ENCODE measurements at places on chromosomes 3 and 15.

DNA sequence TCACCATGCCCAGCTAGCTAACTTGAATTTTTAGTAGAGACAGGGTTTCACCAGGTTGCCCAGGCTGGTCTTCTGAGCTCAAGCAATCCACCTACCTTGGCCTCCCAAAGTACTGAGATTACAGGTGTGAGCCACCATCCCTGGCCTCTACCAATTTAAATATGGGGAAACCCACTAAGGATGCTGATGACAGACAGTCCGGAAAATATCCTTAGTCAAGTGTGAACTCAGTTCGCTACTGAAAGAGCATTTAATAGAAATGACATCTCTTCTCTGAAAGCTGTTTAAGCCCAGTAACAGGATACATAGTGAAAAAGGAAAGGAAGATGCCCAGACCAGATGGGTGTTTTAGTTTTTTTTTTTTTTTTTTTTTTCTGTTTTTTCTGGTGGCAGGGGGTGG is 7.7 kb upstream of the GRAMD2A start:
- DNase-seq, result peak; percentile 6

DNA sequence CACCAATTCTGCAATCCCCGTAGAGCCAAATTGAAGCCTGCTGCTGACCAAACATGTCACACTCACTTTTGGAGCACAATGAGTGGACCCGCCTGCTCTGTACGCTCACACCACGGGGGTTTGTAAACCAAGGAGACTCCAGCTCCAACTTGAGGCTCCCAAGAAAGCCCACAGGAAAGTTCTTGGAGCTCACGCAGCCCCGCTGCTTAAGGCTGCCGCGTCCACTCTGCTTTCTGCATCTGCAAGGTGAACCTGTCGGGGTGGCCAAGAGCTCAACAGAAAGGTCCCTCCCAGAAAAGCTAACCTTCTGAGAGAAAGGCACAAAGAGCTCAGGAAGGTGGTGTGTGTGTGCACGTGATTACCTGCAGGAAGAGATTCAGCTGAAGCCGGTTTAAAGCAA is 94.9 kb downstream of the PCSK6 start:
- DNase-seq, result no peak

GRCh38 chr3:133103706-133104105 is 65.5 kb downstream of the TMEM108 start:
- DNase-seq, result no peak

GRCh38 chr3:50345586-50346234 is at the start of gene ZMYND10:
Gene ZMYND10 (minus strand): TSS chr3:50345732. CDS start chr3:50345579, 153 bp downstream.
- no peak for DNase-seq

GRCh38 chr15:73296609-73297353 is 72.0 kb downstream of the HCN4 start:
- DNase-seq, result no peak

GRCh38 chr3:53114412-53115074 is 15.7 kb downstream of the RFT1 start:
- peak; percentile 22 for DNase-seq

DNA sequence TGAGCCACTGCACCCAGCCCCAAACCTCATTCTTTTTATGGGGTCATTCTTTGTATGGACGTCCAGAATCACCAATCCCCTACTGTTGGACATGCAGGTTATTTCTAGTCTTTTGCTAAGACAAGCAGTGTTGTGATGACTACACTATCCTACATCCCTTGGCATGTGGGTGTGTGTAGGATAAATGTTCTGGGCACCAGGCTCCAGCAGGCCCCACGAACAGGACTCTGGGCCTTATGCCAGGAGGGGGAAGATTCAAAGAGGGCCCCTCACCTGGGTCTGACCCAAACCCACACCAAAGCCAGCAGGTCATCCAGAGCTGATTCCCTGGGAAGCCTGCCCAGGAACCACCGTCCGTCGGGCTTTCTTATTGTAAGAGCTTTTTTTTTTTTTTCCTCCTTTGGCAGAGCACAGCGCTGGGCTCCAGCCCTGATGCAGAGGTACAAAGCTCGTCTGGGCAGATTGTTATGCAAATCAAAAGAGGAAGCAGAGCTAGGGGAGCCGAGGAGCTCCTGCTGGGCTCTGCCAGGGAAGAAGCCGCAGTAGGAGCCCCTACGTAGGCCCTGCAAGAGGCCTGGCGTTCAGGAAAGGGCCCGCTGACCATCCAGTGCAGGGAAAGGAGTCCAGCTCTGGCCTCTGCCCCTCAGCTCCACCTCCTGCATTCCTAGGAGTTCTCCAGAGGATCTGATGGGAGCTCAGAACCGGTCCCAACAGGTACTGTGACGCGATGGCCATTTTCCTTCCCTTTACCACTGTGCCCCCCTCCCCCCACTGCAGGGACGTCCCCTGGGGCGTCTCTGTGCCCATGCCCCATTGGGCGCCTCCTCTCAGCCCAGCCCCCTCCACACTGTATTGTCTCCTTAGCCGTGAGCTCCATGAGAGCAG is 29.0 kb upstream of the FURIN start:
- DNase-seq, result no peak

DNA sequence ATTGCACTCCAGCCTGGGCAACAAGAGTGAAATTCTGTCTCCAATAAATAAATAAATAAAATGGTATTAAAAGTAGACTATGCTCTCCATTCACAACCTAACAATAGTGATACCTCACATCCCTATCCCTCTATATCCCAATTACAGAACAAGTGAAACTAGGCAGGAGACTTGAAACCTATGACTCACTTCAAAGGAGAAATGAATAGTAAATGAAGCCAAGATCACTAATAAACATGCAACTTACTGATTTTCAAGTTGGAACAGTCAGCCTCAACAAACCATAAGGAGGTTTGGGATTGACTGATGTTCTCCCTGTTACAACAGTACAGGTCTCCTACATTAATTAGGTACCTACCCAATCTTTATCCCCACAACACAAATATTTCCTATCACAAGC is 103.4 kb downstream of the GSK3B start:
- no peak for DNase-seq

DNA sequence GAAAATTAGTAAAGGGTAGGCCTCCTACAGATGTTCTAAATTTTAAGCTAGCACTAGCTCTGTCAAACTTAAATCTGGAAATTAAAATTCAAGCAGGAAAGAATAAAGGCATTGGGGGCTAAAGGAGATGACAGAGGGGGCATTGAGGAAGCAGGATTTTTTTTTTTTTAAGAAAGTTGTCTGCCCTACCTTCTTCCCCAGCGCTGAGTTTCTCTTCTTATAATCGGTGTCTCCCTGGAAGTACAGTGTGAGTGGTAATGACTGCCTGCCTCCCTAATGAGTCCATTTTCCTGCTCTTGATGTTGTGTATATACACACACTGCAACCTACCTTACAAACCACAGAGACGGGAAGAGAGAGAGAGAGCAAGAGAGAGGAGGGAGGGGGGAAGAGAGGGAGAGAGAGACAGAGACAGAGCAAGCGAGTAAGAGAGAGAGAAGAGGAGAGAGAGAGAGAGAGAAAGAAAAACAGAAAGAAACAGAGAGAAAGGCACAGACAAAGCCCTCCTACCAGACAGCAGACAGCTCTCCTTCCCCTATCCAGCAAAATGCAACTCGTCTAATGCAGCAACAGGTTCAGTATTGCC is 47.0 kb downstream of the ZBTB20 start:
- DNase-seq, result no peak

- no peak for DNase-seq
Observed at GRCh38 chr15:51060030-51060673, 34.6 kb downstream of the TNFAIP8L3 start.

DNA sequence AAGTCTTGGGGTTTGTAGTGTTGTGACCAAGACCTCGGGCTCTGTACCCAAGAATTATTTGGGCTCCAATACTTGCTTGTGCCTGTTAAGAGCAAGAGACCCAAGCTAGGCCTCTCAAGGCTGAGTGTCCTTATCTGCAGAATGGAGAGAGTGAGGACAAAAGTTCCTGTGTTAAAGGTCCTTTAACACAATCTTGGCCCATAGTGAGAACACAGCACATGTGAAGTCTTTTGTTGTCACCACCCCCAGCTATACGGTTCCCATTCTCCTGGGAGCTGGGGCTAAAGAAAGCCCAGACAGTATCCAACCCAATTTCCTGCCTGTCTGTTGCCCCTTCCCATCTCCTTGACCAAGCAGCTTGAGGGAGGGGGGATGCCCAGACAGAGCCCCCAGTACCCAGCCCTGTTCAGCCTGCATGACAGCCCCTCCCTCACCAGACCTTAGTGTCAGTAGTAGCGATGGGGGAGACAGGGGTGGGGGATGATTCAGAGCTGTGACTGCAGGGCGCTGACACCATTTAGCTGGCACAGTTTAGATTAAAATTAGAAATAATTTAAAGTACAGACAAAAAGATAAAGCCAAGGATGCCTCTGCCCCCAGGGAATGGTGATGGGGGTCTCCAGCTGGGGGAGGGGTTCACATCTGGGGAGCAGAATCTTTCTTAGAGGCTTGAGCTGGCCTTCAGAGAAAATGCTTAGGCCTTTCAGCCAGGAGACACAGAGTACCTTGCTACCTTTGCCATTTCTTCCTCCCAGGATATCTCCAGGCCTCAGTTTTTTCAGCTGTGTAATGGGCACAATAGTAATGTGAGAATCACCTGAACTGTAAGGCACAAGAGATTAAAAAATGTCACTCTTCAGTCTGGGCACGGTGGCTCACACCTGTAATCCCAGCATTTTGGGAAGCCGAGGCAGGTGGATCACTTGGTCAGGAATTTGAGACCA is 2.7 kb downstream of the PRKCD start:
- no peak for DNase-seq

DNA sequence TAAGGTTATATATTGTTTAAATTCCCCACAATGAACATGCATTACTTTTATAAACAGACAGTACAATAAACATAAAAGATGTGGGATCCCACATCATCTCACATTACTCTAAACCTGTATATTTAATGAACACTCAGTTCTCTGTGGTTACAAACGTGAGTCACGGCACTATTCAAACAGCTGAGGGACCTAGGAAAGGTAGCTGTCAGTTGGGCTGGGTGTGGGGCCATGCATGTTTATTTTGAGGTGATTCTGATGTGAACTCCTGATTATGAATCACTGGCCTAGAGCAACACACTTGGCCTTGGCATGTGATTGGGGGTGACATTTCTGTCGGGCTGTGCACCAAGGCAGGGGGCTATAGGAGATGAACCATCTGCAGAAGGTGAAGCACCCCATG is 147.6 kb upstream of the HACD2 start:
- DNase-seq, result no peak

GRCh38 chr3:188041193-188041592 is 112.8 kb upstream of the LPP start:
- DNase-seq, result no peak

DNA sequence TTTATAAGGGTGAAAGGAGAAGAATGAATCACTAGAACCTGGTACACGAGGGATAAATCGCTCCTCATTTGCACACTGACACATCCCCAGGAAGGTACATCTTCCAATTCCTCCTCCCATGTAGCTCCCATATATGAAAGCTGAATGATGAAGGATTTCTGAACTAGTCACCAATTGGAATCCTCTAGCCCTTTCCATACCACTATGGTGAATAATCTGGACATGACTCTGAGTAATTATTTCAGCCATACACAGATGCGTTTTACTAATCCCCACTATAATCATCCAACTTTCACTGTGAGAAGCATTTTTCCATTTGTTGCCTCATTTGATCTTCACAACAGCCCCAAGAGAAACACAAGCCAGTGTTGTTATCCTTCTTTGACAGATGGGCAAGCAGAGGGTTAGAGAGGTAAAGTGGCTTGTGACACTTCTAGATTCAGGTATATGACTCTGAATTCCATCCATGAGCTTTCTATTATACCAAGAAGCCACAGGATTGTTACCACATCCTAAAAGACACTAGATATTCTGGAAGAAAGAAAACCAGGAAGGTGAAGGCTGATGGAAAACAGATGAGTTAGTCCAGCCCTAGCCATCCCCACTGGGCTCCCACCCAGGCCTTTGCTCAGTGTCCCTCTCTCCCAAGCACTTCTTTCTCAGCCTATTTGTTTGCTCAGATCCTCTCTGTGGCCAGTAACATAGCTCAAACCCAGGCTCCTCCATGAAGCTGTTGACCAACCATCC is 22.2 kb upstream of the BCL6 start:
- DNase-seq, result no peak

GRCh38 chr3:73707772-73708171 is 83.0 kb upstream of the PDZRN3 start:
- DNase-seq, result no peak

DNA sequence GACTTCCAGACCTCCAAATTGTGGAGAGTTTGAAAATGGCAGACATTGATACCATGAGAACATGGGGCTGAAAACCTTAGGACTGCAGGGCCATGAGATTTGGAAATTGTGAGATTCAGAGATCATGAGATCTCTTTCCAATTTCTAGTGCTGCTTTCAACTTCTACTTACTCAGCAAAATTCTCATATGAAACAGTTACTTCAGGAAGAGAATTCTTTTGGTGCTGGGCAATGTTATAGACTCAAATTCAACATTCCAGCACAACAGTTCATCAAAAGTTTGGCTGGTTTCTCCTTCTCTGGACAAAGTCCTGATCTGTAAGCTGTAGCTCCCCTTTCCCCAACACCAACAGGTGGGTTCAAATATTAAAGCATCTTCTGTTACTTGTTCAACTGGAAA is 506.9 kb upstream of the NECTIN3 start:
- no peak for DNase-seq

- no peak for DNase-seq
Observed at GRCh38 chr3:160739079-160739478, 17.0 kb upstream of the PPM1L start.

DNA sequence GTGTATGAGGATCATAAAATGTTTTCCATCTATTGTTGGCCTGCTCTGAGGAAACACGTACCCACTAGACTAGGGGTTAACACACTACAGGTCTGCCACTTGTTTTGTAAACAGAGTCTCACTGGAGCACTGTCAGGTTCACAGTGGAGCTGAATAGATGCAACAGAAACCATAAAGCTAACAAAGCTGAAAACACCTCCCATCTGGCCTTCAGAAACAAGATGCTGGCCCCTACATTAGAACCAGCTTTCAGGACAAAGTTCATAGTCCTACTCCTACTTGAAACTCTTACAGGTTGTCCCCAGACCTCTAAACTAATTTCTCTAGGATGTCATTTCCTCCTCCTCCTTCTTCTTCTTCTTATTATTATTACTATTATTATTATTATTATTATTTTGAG is 42.3 kb downstream of the SNX4 start:
- DNase-seq, result no peak

GRCh38 chr3:46895204-46895660 is 17.7 kb downstream of the PTH1R start:
- no peak for DNase-seq

DNA sequence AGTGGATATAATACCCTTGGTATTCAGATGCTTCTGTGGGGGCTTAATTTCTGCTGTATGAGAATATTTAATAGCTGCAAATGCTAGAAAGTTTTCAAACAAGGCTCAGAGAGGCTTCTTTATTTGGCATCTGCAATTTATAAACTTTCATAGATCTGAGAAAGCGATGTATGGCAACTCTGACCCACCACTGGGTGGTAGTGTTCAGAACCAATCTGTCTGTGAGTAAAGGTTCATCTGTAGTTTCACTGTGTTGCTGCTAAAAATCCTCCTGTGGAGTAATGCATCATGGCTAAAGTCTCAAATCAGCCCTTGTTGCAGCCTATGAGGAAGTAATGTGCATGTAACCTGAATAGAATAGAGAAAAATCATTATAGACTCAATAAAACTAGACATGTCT is 47.4 kb downstream of the CLSTN2 start:
- no peak for DNase-seq

All from mesenteric fat pad (tissue), 1 donor.